ENCODE measurements at places on chromosomes 3 and 15.

DNA sequence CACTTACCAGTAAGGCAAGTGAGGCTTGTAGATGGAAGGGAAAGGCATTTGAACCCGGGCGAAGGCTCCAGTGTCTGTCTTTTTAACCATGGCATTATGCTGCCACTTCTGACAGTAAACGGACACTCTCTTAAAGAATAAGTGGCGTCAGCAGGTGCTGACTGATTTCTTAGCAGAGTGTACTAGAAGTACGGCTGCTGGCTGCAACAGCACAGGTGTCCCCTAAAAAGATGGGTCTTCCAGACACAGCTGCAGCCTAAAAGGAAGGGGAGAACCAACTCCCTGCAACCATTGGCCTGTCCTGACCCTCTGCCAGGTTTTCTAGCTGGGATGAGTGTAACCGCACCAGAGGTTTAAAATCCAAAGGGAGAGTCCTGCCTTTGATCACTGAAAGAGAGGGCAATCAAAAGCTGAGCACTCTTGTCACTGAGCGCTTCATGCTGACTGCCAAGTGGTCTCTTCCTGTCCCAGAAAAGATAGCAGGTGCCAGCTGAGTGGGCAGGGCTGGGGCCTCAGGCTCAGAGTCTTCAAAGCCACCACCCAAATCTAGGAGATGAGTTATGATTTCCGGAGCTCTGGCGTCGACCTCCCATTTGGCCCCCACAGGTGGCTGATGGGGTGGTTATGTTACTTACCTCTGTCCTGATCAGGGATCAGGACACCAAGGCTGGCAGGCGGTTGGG lies 255.8 kb downstream of the SLCO3A1 start:
- no peak for DNase-seq

DNA sequence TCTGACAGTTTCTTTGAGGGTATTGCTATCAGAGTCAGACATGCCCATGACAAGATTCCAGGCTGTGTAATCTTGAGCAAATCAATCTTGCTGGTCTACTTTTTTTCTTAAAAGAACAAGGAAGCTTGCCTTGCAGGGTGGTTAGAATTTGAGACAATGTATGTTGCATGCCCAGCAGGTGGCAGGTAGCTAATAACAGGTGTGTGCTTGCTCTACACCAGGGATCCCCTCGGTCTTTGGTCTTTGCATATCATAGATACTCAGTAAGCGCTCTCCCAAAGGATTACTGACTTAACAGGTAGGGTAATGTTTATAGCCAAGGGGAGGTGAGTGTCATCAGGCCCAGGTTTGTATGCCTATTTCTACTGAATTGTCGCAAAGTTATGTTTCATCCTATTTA lies 37.3 kb downstream of the CACNA1D start:
- DNase-seq, result no peak

DNA sequence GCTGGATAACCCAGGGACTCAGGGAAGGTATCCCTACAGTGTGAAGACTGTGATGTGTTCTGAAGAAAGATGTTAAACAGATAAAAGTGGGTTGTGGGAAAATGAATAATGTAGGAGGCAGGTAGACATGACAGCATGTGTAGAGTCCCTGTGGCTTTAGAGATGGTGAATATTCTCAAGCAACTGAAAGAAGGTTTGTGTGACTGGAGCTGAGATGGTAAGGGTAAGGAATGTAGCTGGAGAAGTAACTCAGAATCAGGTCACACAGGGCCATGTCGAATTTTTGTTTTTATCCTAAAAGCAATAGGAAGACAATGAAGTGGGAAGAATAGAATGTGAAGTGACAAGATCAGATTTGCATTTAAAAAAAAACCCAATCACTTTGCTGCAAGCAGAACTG lies 53.7 kb upstream of the TRPC1 start:
- no peak for DNase-seq

DNA sequence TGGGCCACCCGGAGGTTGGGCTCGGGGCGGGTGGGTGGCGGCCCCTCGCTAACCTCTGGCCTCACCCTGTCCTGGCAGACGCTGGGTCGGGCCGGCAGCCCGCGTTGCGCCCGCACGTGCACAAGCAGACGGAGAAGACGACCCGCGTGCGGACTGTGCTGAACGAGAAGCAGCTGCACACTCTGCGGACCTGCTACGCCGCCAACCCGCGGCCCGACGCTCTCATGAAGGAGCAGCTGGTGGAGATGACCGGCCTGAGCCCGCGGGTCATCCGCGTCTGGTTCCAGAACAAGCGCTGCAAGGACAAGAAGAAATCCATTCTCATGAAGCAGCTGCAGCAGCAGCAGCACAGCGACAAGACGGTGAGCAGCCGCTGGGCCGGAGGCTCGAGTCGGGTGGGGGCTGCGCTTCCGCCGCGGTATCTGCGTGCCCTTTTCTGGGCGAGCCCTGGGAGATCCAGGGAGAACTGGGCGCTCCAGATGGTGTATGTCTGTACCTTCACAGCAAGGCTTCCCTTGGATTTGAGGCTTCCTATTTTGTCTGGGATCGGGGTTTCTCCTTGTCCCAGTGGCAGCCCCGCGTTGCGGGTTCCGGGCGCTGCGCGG lies 3.7 kb downstream of the ISL2 start:
- no peak for DNase-seq

DNA sequence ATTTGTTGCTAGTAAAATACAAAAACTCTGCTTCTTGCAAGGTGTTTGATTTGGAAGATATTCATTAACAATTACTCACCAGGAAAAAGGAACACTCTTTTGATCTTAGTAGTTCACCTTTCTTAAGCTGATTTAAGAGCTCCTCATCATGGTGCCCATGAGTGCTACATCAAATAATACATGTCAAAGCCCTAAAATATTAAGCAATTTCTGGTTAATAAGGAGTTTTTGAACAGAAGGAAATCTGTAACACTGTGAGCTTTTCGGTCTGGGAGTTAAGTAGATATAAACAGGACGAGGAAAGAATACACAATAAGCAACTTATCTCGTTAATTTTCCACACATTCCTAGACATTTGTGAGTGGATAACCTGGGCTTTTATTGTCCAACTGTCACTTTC lies 83.9 kb upstream of the DCBLD2 start:
- DNase-seq, result no peak

DNA sequence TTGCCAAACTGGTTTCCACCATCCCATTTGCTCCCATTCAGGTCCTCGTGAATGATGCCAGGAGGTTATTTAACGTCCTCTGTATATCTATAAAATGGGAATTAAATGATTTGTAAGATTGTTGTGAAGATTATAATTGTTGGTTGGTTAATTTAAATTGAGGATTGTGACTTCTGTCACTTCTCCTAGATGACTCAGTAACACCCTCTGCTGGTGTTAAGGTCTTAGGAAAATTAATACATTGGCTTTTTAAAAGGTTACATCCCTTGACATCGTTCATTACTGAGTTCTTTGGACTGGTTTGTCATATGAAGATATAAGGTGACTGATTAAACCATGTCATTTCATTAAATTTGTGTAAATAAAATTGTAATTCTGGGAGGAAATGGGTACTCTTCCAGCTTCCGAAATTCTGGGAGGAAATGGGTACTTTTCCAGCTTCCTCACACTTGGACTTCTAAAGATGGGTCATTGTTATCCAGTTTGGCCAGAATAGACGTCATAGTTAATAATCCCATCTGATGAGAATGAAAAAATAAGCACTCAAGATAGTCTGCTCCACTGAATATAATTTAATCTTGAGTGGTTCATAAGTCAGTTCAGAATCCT lies 33.3 kb upstream of the PAQR5 start:
- DNase-seq, result peak; percentile 60

DNA sequence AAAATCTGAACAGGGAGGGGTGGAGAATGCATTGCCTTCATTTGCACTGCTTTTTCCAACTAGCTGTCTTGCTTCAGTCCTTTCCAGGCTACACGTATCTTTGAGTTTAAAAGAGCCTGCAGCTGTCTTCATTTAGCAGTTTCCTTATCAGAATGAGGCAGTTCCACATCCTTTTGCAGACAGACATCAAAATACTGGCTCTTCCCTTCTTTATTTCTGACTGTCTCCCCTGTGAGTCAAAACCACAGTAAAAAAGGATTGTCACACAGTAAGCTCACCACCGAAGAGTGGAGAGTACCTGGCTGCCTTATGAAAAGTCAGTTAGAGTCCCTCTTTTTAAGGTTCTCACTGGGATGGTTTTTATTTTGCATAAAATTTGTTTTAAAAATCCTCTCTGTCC lies 205.5 kb upstream of the CD96 start:
- DNase-seq, result no peak

DNA sequence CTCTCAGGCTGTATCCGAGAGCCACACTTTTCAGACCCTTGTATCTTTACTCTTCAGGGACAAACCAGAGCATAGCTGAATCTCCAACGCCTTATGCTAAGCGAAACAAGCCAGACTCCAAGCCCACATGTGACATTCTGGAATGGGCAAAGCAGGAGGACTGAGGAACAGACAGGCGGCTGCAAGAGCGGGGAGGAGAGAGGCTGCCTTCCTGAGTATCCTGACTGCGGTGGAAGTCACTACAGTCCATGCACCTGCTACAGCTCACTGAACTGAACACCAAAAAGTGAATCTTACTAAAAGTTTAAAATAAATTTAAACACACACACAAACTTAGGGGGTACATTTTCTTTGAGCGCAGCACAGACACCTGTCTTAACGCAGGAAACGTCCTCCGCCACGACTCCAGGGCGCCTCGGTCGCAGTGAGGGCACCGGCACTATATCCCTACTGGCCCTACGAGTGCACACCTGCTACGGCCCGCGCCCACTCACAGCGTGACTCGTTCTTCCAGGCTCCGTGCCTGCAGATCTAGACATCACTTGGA lies 1.4 kb downstream of the CYFIP1 start:
- no peak for DNase-seq

- DNase-seq, result no peak
These were observed 98.4 kb downstream of the NAALADL2 start for GRCh38 chr3:174957551-174958001.

- DNase-seq, result no peak
These were observed 20.0 kb downstream of the GRIP2 start for GRCh38 chr3:14520149-14520548.

DNA sequence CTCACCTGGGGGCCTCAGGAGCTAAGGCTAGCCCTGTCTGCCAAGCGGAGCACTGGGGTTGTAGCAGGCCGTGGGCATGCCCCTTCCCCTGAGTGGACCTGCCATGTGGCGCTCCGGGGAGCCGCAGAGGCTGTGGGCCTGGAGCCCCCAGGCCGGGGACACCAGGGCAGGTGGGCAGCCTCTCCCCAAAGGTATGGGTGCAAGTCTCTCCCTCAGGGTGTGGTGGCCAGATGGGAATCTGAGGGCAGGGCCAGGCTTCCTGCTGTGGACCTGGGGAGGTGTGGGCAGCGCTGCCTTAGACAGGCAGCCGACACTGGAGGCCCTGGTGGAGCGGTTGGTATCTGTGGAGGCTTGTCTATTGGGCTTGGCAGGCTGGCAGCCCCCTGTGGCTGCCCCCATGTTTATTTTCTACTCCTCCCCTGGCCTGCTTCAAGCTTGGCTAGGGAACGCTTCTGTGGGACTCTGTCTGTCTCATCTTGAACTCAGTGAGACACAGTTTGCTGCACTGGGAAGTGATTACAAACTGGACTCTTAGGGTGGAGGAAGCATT lies 5.9 kb downstream of the ACVR2B start:
- no peak for DNase-seq
